ENCODE measurements at places on chromosomes 16 and 17. TPM values are rescaled to one million over a fixed set of nuclear protein-coding genes. Genes with fewer than 3 reads are reported as not detected.

DNA sequence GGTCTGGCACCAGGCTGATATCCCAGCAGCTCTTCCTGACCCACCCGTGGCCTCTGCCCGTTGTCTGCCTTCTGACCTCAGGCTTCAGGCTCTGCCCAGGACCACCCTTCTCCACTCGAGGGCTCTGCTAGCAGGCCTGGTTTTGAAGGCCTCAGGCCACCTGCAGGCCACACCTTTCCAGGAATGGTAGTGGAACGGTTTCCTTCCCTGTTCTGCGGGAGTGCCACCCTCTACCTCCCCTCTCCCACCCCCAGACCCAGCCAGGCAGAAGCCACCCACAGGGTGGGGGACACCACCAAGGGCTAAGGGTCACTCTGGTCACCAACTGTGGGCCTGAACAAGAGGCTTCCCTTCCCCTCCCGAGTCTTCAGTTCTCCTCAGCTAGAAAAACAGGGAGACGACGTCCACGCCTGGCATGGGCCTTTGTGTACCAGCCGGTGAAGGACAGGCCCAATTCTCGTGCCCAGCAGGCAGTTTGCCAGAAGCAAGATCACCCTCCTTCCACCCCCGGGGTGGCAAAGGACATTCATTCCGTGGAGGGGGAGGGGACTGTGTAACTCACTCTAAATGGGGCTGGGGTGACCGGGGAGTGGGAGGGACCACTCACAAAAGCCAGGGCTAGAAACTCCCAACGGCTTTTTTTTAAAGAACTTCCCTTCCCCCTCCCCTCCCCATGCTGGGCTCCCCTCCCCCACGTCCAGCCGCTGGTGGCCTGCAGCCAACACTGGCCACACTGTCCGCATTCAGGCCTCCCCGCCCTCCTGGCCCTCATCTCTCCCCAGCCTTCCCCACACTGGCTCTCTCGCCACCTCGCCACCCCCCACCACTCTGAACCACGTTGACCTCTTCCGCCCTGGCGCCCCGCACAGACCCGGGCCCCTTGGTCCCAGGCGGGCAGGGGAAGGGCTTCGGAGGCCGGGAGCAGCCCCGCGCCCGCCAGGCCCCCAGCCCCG lies 7.7 kb downstream of the CBX4 start:
- no peak for DNase-seq

- DNase-seq = no peak
These were observed 5.3 kb downstream of the ATP6V0A1 start for GRCh38 chr17:42463976-42464400.

- DNase-seq = no peak
These were observed 65.3 kb upstream of the CRHR1 start for GRCh38 chr17:45718791-45719190.

Gene HOXB8
- total RNA-seq = 19.2 TPM

GRCh38 chr16:20866145-20866772 lies 33.9 kb downstream of the DCUN1D3 start:
- DNase-seq = no peak

DNA sequence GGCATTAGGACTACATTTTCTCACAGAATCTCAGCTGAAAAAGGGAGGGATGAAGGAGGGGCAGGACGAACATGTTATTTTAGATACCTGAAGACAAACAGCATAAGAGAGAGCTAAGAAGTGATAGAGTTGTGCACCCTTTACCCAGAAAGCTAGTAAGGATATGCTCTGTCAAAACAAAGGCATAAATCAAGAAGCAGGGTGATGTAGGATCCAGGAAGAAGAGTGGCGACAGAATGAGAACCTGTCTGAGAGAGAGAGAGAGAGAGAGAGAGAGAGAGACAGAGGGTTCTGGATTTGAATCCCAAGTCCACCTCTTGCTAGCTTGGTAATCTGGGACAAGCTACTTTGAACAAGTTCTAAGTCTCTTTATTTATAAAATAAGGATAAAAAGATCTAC lies 103.4 kb downstream of the SPAG9 start:
- DNase-seq = no peak

Data from Peyer's patch (tissue), 4 donors.